ENCODE measurements at places on chromosomes 6 and 20. TPM values are rescaled to one million over a fixed set of nuclear protein-coding genes. Genes with fewer than 3 reads are reported as not detected.

DNA sequence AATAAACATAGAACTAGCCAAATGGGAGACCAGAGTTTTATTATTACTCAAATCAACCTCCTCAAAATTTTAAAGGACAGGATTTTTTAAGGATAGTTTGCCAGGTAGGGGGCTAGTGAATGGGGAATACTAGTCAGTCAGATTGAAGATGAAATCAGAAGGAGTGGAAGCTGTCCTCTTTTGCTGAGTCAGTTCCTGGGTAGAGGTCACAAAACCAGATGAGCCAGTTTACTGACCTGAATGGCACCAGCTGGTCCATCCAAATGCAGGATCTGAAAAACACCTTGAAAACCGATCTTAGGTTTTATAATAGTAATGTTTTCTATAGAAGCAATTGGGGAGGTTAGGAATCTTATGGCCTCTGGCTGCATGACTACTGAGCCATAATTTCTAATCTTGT lies 558.2 kb downstream of the PKHD1 start:
- DNase-seq: no peak

DNA sequence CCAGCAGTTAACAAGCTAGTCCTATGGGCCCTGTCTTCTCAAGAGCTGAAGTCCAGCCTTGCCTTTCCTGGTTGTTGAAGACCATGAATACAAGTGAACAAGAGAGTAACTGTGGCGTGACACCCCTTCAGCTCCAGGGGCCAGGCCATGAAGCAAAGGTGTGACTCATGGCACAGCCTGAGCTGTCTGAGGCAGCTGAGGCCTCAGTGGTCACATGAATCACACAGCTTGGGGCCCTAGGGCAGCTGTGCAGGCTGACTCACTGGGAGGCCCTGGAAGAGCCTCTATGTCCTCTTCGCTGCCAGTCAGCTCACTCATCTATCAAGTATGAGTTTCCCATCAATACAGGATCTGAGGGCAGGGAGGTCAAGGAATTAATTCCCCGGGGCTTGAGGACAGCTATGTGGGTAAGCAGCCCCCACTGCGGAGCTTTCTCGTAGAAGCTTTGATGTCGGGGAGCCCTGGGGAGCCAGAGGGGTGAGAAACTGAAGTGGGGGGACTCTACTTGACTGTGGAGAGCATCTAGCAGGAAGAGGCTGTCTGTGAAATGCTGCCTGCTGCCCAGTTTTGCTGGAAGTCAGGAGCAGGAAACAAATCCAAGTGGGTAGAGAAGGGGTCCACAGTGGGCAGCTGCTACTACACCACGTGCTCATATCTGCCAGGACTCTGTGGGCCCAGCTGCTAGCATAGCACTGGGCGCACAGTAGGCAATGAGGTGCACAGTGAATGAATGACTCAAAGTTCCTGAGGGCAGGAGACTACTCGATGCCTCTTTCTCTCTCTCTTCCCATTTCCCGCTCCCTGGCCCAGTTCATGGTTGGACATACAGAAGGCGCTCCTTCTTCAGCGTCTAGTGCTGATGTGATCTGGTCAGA lies 13.7 kb upstream of the FAM83C start:
- DNase-seq: peak; percentile 99

GRCh38 chr6:104799134-104799657 lies 60.5 kb downstream of the HACE1 start:
- no peak for DNase-seq

DNA sequence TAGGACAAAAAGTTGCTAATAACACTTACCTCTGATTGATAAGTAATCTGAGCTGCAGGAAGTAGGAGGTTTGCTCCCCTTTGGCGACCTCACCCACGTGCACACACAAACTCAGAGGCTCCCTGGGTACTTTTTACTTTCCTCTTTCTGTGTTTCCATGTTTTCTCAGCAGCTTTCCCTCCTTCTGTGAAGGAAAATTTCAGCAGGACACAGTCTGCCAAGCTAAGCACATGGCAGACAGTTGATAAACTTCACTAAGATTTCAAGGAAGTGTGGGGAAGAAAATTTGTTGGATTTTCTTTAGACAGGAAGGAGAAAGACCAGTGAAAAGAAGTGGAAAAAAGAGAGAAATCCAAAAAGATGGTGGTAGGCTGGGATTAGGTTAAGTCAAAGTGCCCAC lies 215.5 kb upstream of the ARG1 start:
- no peak for DNase-seq

Gene PI16
- total RNA-seq: not detected

Gene CNBD2
- total RNA-seq: 3.4 TPM

Data from MCF 10A (cell line).